ENCODE measurements at places on chromosomes 11 and 22. TPM values are rescaled to one million over a fixed set of nuclear protein-coding genes. Genes with fewer than 3 reads are reported as not detected.

Gene XNDC1N
- 21.5 TPM for total RNA-seq

DNA sequence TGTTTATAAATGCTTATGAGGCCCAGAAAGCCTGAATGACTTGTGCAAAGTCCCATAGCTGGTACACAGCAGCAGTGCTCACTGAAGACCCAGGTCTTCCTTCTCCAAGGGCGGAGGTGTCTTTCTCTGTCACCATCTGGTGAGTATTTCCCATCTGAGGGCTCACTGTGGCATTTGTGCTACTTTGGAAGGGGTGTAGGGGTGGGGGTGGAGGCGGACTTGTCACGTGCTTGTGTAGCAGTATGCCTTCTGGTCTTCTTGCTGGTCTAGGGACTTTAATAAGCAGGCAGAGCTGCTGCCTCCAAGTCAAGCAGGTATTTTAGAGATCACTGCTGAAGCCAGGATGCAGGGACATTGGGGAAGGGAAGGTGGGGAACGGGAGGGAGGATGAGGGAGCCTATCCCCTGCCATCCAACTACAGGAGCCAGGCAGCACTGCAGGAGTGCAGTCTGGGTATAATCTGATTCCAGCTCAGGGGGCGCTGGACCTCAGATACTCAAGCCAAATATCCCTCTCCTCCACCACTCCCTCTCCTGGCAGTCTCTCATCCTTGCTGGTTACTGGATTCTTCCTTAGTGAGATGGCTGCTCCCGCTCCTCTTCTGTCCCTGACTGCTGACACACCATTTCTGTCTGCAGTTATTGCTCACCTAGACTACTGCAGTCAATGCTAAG is 3.4 kb downstream of the ABCC8 start:
- no peaks in the 10 kb centered on the region for H3K36me3 ChIP-seq
- no peaks in the 10 kb centered on the region for H3K4me1 ChIP-seq
- no peak for DNase-seq
- no peak overlapping the region for H3K27ac ChIP-seq
- peaks cover 7% of the 10 kb centered on the region for H3K27me3 ChIP-seq

- no peak overlapping the region for H3K4me3 ChIP-seq
- no peaks in the 10 kb centered on the region for H3K4me1 ChIP-seq
- no peak overlapping the region for H3K27ac ChIP-seq
- no peaks in the 10 kb centered on the region for H3K27me3 ChIP-seq
Measured at GRCh38 chr22:33788927-33789326, 131.3 kb downstream of the LARGE1 start.

Gene KRTAP5-9
- 0.23 TPM for total RNA-seq

Gene MEI1
- total RNA-seq, result 72.9 TPM

- DNase-seq, result no peak
- no peaks in the 10 kb centered on the region for H3K36me3 ChIP-seq
- H3K4me1 ChIP-seq, result no peaks in the 10 kb centered on the region
- H3K27me3 ChIP-seq, result no peaks in the 10 kb centered on the region
- H3K4me3 ChIP-seq, result no peak overlapping the region
Measured at GRCh38 chr11:112847568-112847967, 113.7 kb upstream of the NCAM1 start.

GRCh38 chr22:30903876-30904460 is 64.6 kb downstream of the MORC2 start:
- H3K27me3 ChIP-seq, result no peaks in the 10 kb centered on the region
- H3K4me1 ChIP-seq, result no peaks in the 10 kb centered on the region
- no peak overlapping the region for H3K27ac ChIP-seq
- DNase-seq, result peak; percentile 4
- H3K36me3 ChIP-seq, result peaks cover 11% of the 10 kb centered on the region

Gene CECR2
- 0.58 TPM for total RNA-seq

- no peaks in the 10 kb centered on the region for H3K36me3 ChIP-seq
- no peak overlapping the region for H3K27ac ChIP-seq
- H3K27me3 ChIP-seq, result no peaks in the 10 kb centered on the region
- no peak for DNase-seq
- H3K4me1 ChIP-seq, result peaks cover 12% of the 10 kb centered on the region
Measured at GRCh38 chr22:50316114-50317065, 8.9 kb upstream of the PLXNB2 start.

Gene CABP4
- total RNA-seq, result 3.5 TPM

- no peaks in the 10 kb centered on the region for H3K4me1 ChIP-seq
- no peaks in the 10 kb centered on the region for H3K36me3 ChIP-seq
- no peak overlapping the region for H3K27ac ChIP-seq
- no peaks in the 10 kb centered on the region for H3K27me3 ChIP-seq
Measured at GRCh38 chr11:26779074-26779865, 57.4 kb upstream of the SLC5A12 start.

Gene IGLL5
- total RNA-seq, result 2.9 TPM

- no peak for DNase-seq
- H3K27me3 ChIP-seq, result no peaks in the 10 kb centered on the region
- no peaks in the 10 kb centered on the region for H3K4me1 ChIP-seq
- H3K4me3 ChIP-seq, result no peak overlapping the region
Measured at GRCh38 chr11:108933630-108934029, 268.8 kb downstream of the DDX10 start.

GRCh38 chr11:83162377-83162776 is 5.4 kb downstream of the PCF11 start:
- peaks cover 16% of the 10 kb centered on the region for H3K4me1 ChIP-seq
- peak overlapping the region; percentile 98 for H3K27ac ChIP-seq
- H3K4me3 ChIP-seq, result no peak overlapping the region
- H3K27me3 ChIP-seq, result no peaks in the 10 kb centered on the region
- DNase-seq, result no peak

GRCh38 chr11:69981119-69981784 is 96.9 kb upstream of the ANO1 start:
- H3K36me3 ChIP-seq, result no peaks in the 10 kb centered on the region
- H3K27ac ChIP-seq, result no peak overlapping the region
- no peak overlapping the region for H3K4me3 ChIP-seq

DNA sequence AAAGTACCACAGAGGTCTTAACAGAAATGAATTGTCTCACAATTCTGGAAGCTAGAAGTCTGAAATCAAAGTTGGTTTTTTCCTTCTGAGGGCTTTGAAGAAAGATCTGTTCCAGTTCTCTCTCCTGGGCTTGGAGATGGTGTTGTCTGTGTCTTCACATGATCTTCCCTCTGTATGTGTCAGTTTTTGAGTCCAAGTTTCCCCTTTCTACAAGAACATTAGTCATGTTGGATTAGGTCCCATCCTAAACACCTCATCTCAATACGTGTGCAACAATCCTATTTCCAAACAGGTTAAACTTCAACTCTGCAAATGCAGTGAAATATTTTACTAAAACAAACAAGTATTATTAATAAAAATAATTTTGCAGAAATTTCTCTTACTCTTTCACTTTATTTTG is 3.1 kb upstream of the PTS start:
- peaks cover 22% of the 10 kb centered on the region for H3K4me1 ChIP-seq
- no peak for DNase-seq
- H3K36me3 ChIP-seq, result no peaks in the 10 kb centered on the region
- no peak overlapping the region for H3K4me3 ChIP-seq
- peaks cover 4% of the 10 kb centered on the region for H3K27me3 ChIP-seq

GRCh38 chr11:26519469-26519868 is 52.6 kb downstream of the MUC15 start:
- no peak overlapping the region for H3K27ac ChIP-seq
- no peaks in the 10 kb centered on the region for H3K27me3 ChIP-seq
- H3K4me1 ChIP-seq, result no peaks in the 10 kb centered on the region
- no peak overlapping the region for H3K4me3 ChIP-seq
- no peaks in the 10 kb centered on the region for H3K36me3 ChIP-seq

DNA sequence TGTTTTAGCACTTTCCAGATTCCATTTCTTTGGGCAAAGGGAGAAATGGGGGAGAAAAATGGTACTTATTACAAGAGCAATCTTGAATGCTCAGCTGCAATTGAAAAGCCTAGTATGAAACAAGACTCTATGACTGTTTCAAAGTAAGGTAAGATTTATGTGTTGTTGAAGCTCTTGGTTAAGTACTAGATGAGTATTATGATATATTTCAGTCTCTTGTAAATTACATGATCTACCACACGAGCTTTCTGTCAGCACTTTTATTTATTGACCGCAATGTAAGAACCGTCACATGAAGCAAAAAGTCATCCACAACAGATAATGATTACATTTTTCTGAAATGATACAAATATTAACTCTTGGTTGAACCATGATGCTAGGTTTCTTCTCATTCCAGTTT is 906.7 kb upstream of the CHORDC1 start:
- no peaks in the 10 kb centered on the region for H3K27me3 ChIP-seq
- H3K4me3 ChIP-seq, result no peak overlapping the region
- no peaks in the 10 kb centered on the region for H3K36me3 ChIP-seq
- no peak for DNase-seq

Gene MRGPRE
- not detected for total RNA-seq

DNA sequence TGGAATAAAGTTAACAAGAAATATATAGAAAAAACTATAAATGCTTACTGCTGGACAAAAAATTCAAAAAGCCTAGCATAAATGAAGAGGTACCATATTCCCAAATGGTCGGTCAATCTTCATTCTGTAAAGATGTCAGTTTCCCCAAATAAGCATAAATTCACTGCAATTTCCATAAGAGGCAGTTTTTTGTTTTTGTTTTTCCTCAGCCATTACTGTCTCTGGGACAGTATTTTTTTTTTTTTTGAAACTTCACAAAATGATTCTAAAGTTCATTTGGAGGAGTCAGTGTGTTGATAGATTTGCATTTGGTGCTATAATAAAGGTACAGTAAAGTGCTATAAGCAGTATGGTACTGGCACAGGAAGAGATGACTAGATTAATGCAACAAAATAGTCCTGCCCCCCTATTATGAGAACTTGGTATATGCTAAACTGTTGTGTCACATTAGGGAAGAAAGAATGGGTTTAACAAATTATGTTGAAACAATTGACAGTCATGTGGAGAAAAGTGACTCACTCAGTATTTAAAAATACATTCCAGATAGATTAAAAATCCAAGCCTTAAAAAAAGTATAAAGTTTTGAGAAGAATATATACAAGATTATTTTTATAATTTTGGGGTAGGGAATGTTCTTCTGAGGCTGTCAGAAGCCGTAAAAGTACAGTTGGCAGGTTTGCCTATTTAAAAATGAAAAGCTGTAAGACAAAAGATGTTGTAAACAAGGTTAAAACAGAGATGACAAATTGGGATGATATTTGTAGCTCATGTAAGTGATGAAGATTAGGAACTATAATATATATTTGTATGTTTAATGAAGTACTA is 2.6 kb upstream of the FTH1 start:
- no peak overlapping the region for H3K4me3 ChIP-seq
- no peak for DNase-seq
- peaks cover 5% of the 10 kb centered on the region for H3K36me3 ChIP-seq
- H3K27ac ChIP-seq, result no peak overlapping the region
